Smooth muscle cell of bladder (primary cell): ENCODE measurements at places on chromosomes 1 and 21. TPM values are rescaled to one million over a fixed set of nuclear protein-coding genes. Genes with fewer than 3 reads are reported as not detected.

ALPL gene
- 1.1 and 1.5 TPM in 2 replicates for total RNA-seq

SPATA46 gene
- total RNA-seq, result not detected in 2 replicates

TMEM269 gene
- under 0.01 TPM in 1 of 2 replicates, not detected in the other for total RNA-seq

KLHDC9 gene
- total RNA-seq, result 1.2 and 1.8 TPM in 2 replicates

RGS4 gene
- 6.5 and 30.6 TPM in 2 replicates for total RNA-seq

FAM72C gene
- total RNA-seq, result 0.18 and 0.28 TPM in 2 replicates

CYP4A11 gene
- not detected in 2 replicates for total RNA-seq

TMEM81 gene
- total RNA-seq, result 1.1 and 2.5 TPM in 2 replicates

RGSL1 gene
- total RNA-seq, result not detected in 2 replicates

COL11A1 gene
- 17.2 and 24.0 TPM in 2 replicates for total RNA-seq

PLA2G2D gene
- not detected in 2 replicates for total RNA-seq
